NCI-H460 (cell line): ENCODE measurements at places on chromosomes 16 and 17. TPM values are rescaled to one million over a fixed set of nuclear protein-coding genes. Genes with fewer than 3 reads are reported as not detected.

- no peak for DNase-seq
Observed at GRCh38 chr17:57689254-57689653, 55.8 kb downstream of the CCDC182 start.

- no peak for DNase-seq
Observed at GRCh38 chr17:41322903-41323895, 7.7 kb upstream of the KRTAP17-1 start.

GRCh38 chr16:8928467-8928957 lies 35.2 kb downstream of the USP7 start:
- no peak for DNase-seq

DNA sequence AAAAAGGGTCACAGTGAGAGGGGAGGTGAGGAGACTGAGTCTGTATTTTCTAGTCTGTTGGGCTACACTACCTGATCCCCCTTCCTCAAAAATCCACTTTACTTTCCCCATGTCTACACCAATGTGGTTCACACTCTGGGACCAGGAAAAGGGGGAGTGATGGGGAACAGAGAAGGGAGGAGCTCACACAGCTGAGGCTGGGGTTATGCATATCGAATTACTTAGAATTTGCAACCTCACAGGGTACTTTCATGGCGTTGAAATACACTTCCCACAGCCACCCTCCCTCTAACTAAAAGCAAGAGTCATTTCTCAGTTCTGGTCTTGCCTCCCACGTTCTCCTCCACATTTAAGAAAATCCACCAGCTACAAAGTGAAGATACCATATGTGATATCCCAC lies 14.1 kb downstream of the MAPT start:
- DNase-seq, result no peak

Gene PRAC1
- total RNA-seq, result not detected in 2 replicates

GRCh38 chr17:8602679-8603078 lies 27.8 kb downstream of the MYH10 start:
- DNase-seq, result no peak

Gene NPIPB4
- 17.4 and 26.2 TPM in 2 replicates for total RNA-seq

- no peak for DNase-seq
Observed at GRCh38 chr16:73190688-73191659, 143.0 kb upstream of the ZFHX3 start.

DNA sequence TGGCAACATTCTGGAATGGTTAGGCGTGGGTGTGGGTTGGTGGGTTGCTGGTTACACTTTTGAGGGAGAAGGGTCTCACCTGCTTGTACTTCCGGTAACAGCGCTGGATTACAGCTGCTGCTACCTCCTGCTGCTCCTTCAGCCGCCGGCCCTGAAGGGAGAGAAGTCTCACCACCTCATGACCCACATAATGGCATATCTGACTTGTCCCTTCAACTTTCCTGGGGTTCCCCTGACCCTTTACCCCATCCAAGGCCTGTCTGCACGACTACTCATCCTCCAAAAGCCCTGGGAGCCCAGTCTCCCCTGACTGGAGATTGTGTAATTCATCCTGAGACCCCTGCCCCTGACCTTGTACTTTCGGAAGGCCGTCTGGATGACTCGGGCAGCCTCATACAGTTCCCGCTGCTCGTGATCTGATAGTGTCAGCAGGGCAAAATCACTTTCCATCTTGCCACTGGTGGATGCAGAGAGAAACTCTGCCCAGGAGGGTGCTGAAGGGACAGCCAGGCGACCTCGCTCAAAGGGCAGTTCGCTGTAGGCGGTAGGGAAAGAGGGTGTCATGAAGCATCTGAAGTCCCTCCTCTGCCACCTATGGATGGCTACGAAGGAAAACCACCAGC lies 2.0 kb upstream of the SPAG7 start:
- no peak for DNase-seq

Gene PEX12
- total RNA-seq, result 8.9 and 9.0 TPM in 2 replicates

DNA sequence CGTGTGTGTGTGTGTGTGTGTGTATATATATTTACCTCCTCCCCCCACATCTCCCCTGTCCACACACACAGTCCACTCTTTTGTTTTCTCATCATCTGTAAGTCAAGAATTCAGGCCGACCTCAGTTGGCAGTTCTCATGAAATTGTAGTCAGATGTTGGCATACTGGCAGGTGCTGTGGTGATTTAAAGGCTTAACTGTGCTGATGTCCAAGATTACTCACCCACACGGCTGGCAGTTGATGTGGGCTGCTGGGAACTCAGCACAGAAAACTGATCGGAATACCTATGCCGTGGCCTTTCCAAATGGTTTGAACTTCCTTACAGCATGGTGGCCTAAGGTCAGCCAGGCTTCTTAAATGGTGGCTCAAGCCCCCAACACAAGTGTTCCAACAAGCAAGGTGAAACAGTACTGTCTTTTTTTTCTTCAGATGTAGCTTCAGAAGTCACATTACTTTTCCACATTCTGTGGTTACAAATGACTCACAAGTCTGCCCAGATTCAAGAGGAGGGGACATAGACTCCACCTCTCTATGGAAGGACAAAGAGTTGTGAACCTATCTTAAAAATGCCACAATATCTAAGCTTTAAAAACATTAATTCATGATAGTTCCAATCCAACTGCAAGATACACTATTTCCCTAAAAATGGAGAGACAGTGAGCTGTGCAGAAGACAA lies 198.5 kb upstream of the HS3ST4 start:
- no peak for DNase-seq

DNA sequence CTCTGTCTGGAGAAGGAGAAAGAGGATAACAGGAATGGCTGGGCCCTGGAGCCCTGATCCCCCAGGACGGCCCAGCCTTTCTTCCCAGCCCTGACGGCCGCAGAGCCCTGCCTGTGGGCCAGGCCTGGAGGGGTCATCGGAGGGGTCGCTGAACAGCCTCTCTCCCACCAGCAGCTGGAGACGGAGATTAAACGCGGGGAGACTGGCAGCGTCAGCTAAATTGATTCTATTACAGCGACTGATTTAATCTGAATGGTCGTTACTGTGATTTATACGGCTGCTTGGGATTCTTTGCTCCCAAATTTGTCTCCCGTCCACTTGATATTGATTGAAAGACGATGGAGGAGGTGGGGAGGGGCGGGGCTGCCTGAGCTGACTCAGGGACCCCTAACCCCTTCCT lies 7.1 kb upstream of the CDH15 start:
- no peak for DNase-seq

GRCh38 chr17:8391711-8392110 lies 5.9 kb downstream of the RNF222 start:
- no peak for DNase-seq

Gene CACNG3
- total RNA-seq, result not detected in 2 replicates

- DNase-seq, result no peak
Observed at GRCh38 chr16:48459167-48459566, 74.0 kb upstream of the SIAH1 start.

- no peak for DNase-seq
Observed at GRCh38 chr17:76529224-76530094, 8.1 kb downstream of the CYGB start.

Gene NME2
- total RNA-seq, result 769 and 858 TPM in 2 replicates

DNA sequence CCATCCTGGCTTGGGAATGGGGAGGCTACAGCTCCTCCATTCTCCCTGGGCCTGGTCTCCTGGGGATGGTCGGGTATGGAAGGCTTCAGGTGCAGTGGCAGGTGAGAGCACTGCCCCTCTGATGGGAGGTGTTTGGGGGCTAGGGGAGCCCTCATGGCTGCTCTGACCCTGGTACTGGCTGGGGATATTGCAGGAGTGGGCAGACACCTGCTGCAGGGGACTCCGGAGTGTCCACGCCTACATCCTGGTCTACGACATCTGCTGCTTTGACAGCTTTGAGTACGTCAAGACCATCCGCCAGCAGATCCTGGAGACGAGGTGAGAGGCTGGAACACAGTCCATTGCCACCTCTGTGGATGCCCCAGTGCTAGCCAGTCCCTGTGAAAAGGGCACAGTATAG lies 8.8 kb downstream of the RASL10B start:
- no peak for DNase-seq

GRCh38 chr17:76384222-76384986 lies at the start of gene SPHK1:
Gene SPHK1, plus strand, starts transcription at chr17:76384609. Its CDS starts 1,036 bp downstream, at chr17:76385645.
- peak; percentile 61 for DNase-seq

Gene SNF8
- total RNA-seq, result 102 and 108 TPM in 2 replicates

Gene PKMYT1
- 14.8 and 18.9 TPM in 2 replicates for total RNA-seq

Gene PYDC1
- not detected in 2 replicates for total RNA-seq

Gene CACNG1
- total RNA-seq, result not detected in 2 replicates

DNA sequence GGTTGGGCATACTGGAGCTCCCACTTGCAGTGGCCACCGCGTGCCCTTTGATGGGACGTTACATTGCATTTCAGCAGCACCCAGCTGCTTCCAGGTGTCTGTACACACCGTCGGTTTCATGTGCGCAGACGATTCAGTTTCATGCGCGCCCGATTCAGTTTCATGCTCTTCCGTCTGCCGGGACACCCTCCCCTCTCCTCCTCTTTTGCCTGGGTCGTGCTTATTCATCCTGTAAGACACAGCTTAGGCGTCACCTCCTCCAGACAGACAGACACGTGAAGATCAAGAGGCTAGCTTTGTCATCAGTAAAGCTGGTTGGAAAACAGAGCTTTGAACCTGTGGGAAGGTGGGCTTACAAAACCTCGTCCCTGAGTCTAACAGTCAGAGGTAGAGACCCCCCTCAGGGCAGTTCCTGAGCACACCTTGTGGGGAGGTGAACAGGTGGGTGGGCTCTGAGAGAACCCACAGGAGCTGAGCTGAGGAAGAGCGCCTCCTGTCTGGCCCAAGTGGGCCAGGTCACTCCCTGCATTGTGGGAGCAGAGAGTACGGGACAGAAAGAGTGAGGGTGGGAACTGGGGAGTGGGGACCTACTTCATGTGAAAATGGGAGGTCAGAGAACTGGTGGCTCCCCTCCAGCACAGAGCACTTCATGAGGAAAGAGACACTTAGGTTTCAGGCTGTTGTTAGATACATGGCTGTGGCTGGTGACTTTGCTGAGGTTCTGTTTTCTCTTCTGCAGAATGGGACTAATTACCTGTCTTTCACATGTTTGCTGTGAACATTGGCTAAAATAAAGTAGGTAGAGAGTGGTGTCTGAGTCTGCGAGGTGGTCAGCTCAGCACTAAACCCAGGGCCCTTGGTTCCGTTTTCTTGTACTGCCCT lies 122.1 kb downstream of the SNX29 start:
- DNase-seq, result no peak

DNA sequence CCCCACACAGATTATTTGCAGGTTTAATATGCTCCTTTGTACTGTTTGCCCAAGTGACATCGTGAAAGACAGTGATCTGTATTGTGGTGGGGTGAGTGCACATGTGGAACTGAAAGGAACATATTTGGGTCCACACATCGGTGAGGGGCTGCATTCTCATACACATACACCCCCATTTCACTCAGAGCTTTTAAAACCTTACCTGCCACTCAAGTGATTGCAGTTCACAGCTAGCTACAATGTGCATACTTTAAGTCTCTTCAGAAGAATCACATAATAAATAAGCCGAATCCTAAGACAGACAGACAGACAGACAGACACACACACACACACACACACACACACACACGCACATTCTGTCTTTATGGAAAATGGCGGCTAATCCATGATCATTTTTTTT lies 102.6 kb downstream of the AATF start:
- no peak for DNase-seq

DNA sequence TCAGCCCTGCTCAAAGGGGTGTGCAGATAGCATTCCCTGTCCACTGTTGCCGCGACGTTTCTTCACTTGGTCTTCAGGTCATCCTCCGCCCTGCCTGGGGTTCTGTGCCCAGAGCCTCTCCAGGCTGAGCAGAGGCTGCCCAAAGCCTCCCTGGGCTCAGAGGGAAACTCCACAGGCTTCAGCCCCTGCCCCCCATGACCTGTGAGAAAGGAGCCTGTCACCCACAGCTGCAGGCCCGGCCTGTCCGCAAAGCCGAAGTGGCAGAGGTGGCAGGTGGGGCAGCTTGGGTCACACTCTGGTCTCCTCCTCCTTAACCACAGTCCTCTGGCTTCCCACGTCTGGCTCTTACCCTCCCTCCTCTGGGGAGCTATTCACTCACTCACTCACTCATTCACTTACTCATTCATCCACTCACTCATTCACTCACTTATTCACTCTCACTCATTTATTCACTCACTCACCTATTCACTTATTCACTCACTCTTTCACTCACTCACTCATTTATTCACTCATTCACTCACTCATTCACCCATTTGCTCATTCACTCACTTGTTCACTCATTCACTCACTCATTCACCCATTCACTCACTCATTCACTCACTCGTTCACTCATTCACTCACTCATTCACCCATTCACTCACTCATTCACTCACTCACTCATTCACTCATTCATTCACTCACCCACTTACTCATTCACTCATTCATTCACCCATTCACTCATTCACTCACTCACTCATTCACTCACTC lies 7.1 kb upstream of the CPSF4L start:
- no peak for DNase-seq

Gene AIPL1
- not detected in 2 replicates for total RNA-seq

- no peak for DNase-seq
Observed at GRCh38 chr16:68590201-68590994, 51.3 kb downstream of the ZFP90 start.

GRCh38 chr16:53111078-53111791 lies 56.4 kb downstream of the CHD9 start:
- DNase-seq, result no peak

Gene WIPF2
- 12.7 and 14.2 TPM in 2 replicates for total RNA-seq

- no peak for DNase-seq
Observed at GRCh38 chr17:51032850-51033249, 87.8 kb downstream of the SPAG9 start.

Gene E2F4
- 122 TPM in 2 replicates for total RNA-seq

- DNase-seq, result no peak
Observed at GRCh38 chr17:49439305-49439672, 24.6 kb upstream of the PHB1 start.

DNA sequence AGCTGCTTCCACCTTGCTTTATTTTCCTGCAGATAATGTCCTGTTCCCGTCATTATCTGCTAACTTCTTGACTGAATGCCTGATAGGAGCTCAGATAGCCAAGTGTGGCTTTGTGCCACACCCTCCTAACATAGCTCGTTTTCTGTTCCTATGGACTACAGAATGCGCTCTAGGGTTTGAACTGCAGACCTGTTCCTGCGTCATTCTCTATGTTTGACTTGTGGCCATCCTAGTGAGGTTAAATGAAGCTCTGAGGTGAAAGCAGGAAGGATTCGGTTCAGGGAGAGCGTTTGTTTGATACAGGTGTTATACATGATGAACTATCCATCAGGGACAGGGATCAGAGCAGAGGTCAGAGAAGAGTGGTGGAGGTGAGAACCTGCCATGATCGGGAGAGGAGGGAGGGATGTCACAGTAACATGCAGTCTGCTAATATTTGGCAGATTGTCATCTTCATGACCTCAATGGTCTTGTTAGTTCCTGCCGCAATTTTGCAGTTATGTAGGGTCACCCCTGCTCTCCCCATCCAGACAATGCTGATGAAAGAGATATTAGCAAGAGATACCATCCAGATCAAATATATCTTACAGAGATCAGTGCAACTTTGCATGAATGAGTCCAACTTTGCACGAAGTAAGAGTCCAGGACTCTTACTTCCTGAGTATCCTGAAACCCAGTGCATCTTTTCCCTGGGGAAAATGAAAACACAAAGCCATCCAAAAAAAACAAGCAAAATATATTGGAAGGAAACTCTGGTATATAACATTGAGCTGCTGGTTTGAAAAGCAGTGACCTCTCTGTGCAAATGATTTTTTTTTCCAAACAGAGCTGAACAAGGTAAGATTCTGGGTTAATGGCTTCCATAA lies 32.8 kb downstream of the MPHOSPH6 start:
- no peak for DNase-seq
